ENCODE measurements at places on chromosomes 3 and 15.
A peak's percentile ranks its signal among the peaks of the same experiment; 100 is the strongest.

- no peak for DNase-seq
Measured at GRCh38 chr15:62342959-62343358, 177.9 kb upstream of the C2CD4B start.

DNA sequence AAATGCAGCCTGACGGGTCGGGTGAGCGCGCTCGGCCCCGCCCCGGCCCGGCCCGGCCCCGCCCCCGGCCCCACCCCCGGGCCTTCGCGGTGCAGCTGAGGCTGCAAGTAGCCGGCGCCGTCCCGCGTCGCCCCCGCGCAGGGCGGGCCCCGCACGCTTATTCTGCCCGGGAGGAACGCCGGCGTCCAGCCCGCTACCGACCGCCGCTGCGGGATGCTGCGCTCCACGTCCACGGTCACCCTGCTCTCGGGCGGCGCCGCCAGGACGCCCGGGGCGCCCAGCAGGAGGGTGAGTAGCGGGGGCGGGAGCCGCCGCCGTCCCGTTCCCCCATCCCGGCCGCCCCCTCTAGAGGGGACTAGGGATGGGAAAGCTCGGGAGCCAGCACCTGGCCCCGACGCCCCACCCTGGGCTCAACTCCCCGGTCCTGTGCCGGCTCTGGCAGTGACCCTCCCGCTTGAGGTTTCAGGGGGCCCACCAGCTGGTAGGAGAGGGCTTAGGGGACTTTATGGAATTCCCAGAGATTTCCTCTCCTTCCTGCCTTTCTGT lies at the start of gene MYZAP:
Gene MYZAP, plus strand, starts transcription at position 83 of the 546 bp plus-strand sequence. Its CDS starts 131 bp downstream, at position 214.
- peak; percentile 4 for DNase-seq

DNA sequence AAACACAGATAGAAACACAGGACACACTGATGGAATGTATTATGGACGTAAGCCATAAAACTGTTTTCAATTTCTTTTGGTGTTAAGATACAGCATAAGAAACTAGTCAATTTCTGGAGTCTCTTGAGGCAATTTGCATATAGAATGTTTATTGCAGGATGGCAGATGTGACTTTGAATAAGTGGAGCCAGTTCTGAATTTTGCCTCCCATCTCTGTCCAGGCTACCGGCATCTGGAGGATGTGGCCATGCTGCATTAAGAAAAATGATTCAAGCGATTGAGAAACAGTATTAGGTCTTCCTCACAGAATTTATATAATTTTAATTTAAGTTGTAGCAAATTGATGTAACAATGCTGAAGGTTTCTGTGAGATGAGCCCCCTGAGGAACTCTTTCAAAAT lies 81.5 kb downstream of the CHST2 start:
- DNase-seq, result no peak

GRCh38 chr3:158847452-158847821 lies 45.6 kb downstream of the MFSD1 start:
- peak; percentile 12 for DNase-seq

DNA sequence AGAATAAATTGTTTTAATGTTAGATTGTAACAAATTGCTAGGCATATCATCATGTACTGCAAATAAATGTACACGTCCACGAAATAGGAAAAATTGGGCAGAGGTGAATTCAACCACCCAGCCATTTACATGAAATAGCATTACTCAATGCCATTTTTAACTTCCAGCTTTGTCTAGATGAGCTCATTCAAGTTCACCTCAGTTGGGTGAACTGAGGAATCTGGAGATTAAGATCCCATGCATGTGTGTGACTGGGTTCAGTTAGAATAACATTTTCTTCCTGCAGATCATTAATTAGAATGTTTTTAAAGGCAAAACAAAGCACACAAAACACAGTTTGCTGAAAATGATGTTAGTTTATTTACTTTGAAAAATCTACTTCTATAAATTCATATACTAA lies 767.8 kb upstream of the GOLIM4 start:
- DNase-seq, result no peak

Measured in fibroblast of skin of scalp (primary cell).